Psoas muscle (tissue), 8 donors: ENCODE measurements at places on chromosomes 16 and 17. TPM values are rescaled to one million over a fixed set of nuclear protein-coding genes. Genes with fewer than 3 reads are reported as not detected.

- H3K4me1 ChIP-seq = no peaks in the 10 kb centered on the region
- peaks cover 77% of the 10 kb centered on the region for H3K36me3 ChIP-seq
- no peaks in the 10 kb centered on the region for H3K27me3 ChIP-seq
- DNase-seq = no peak
- no peak overlapping the region for H3K27ac ChIP-seq
Measured at GRCh38 chr16:23081675-23082119, 67.6 kb downstream of the USP31 start.

- DNase-seq = peak; percentile 87
- no peaks in the 10 kb centered on the region for H3K27me3 ChIP-seq
- H3K4me1 ChIP-seq = peaks cover 17% of the 10 kb centered on the region
- peaks cover 6% of the 10 kb centered on the region for H3K36me3 ChIP-seq
Measured at GRCh38 chr16:28531777-28532744, 6.7 kb downstream of the NUPR1 start.

- H3K27me3 ChIP-seq = no peaks in the 10 kb centered on the region
- H3K4me3 ChIP-seq = no peak overlapping the region
- DNase-seq = no peak
- no peak overlapping the region for H3K27ac ChIP-seq
Measured at GRCh38 chr16:85216522-85217375, 104.5 kb upstream of the CIBAR2 start.

GRCh38 chr17:60496041-60496440 is 30.0 kb downstream of the APPBP2 start:
- no peak for DNase-seq
- H3K27ac ChIP-seq = no peak overlapping the region
- H3K36me3 ChIP-seq = peaks cover 80% of the 10 kb centered on the region
- H3K4me3 ChIP-seq = no peak overlapping the region

DNA sequence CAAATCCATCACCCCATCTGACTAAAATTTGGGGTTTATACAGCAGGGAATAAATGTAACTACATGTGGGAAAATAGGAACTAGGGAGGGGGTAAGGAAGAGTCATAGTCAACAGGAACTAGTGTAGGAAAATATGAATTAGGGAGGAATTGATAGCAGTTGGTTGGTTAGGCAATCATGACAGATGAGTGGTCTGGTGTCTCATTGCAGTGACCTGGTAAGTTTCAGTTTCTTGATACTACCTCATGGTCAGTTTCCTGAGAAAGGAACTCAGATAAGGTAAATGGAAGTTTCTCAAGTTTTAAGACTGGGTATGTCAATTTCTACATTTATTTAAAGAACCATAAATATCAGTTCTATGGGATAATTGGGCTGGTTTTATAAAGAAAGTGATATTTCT is 442.3 kb downstream of the NPIPA7 start:
- no peaks in the 10 kb centered on the region for H3K27me3 ChIP-seq
- no peaks in the 10 kb centered on the region for H3K36me3 ChIP-seq
- H3K4me1 ChIP-seq = no peaks in the 10 kb centered on the region

GRCh38 chr17:34306466-34306865 is 12.8 kb upstream of the CCL8 start:
- no peak overlapping the region for H3K4me3 ChIP-seq
- no peaks in the 10 kb centered on the region for H3K36me3 ChIP-seq
- H3K27ac ChIP-seq = no peak overlapping the region
- peaks cover 3% of the 10 kb centered on the region for H3K4me1 ChIP-seq

DNA sequence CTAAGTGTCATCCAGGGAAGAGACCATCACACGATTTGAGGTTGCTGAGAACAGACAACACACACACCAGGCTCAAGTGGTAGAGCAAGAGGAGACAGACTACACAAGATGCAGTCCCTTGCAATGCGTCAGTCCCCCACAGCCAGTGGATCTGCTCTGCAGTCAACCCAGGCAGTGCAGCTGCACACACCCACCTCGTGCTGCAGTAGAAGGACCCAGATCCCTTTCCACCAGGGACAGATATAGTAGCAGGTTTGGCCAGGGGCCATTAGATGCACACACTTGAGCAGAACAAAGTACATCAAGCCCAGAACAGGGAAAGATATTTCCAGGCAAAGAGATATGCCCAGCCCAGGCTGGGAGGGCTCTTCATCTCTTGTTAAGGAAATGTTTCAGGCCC is 112.9 kb downstream of the GRIN2A start:
- H3K4me1 ChIP-seq = no peaks in the 10 kb centered on the region
- H3K36me3 ChIP-seq = no peaks in the 10 kb centered on the region
- no peak for DNase-seq
- H3K27ac ChIP-seq = no peak overlapping the region

The COX6A2 gene
- polyA plus RNA-seq = 3,792 TPM
